Activated CD4-positive, alpha-beta T cell treated with anti-CD3 and anti-CD28 coated beads, Interleukin-2, amount 10 ng/mL, durations not matched to agents 24 days and 14 days (primary cell): ENCODE measurements at places on chromosomes 6 and 20. TPM values are rescaled to one million over a fixed set of nuclear protein-coding genes. Genes with fewer than 3 reads are reported as not detected.

The FLRT3 gene
- not detected in 2 replicates for total RNA-seq

The SLC16A10 gene
- total RNA-seq: 4.2 and 5.1 TPM in 2 replicates

The TMEM244 gene
- not detected in 2 replicates for total RNA-seq

The GABBR1 gene
- total RNA-seq: 20.4 and 24.0 TPM in 2 replicates

The ULBP2 gene
- 0.40 and 0.47 TPM in 2 replicates for total RNA-seq

The GABRR1 gene
- total RNA-seq: not detected in 2 replicates

The SASH1 gene
- total RNA-seq: 0.44 and 0.66 TPM in 2 replicates

The DYNLRB1 gene
- 96.5 and 98.9 TPM in 2 replicates for total RNA-seq

The INSM1 gene
- 46.7 and 48.8 TPM in 2 replicates for total RNA-seq

The NRSN1 gene
- not detected in 2 replicates for total RNA-seq

The MCHR2 gene
- total RNA-seq: not detected in 2 replicates

The SMPDL3A gene
- 0.28 and 0.42 TPM in 2 replicates for total RNA-seq

The STMND1 gene
- total RNA-seq: not detected in 2 replicates

The PTPRK gene
- total RNA-seq: 3.6 and 5.4 TPM in 2 replicates

The PAK5 gene
- not detected in 2 replicates for total RNA-seq

DNA sequence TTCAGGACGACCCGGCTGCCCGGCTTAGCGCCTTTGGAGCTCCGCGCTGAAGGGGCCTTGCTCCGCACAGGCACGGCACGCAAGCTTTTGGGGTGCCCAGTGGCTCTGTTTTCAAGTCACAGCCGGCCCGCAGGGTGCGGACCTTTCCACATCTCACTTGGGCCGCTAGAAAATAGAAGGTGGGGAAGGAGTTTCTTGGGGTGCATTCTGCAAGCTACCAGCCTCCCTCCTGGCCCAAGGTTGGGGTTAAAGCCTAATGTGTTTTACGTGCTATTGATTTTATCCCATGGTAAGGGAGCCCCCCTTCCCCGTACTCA is 561 bp downstream of the KAT14 start:
- peaks cover 19% of the 10 kb centered on the region for H3K36me3 ChIP-seq
- peaks cover 3% of the 10 kb centered on the region for H3K27me3 ChIP-seq
- no peak for DNase-seq
- peak overlapping the region; percentile 87 for H3K27ac ChIP-seq
- H3K4me1 ChIP-seq: peaks cover 26% of the 10 kb centered on the region

- peaks cover 2% of the 10 kb centered on the region for H3K36me3 ChIP-seq
- H3K27ac ChIP-seq: no peak overlapping the region
- H3K4me3 ChIP-seq: no peak overlapping the region
- H3K4me1 ChIP-seq: no peaks in the 10 kb centered on the region
- no peaks in the 10 kb centered on the region for H3K27me3 ChIP-seq
- no peak for DNase-seq
Measured at GRCh38 chr6:144624716-144625115, 339.6 kb downstream of the UTRN start.

GRCh38 chr6:122645256-122645655 is 35.1 kb downstream of the PKIB start:
- H3K4me3 ChIP-seq: no peak overlapping the region
- no peak overlapping the region for H3K27ac ChIP-seq
- H3K4me1 ChIP-seq: no peaks in the 10 kb centered on the region
- H3K36me3 ChIP-seq: no peaks in the 10 kb centered on the region

DNA sequence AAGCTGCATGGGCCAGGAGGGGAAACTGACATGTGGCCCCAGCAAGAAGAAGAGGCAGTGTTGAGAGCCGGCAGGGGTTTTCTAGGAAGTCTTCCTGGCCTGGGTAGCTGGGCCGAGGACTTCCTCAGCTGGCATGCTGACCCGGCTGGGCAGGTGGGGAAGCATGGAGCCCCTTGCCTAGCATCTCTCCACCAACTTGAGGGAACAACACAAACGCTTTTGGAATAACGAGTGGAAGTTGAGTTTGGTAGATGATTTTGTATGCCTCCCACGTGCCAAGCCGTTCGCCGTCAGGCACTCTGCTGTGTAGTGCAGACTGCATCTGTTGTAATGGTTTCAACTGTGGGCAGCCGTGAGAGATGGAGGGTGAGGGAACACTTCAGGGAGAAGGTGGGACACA is 7.3 kb downstream of the TMEM181 start:
- no peaks in the 10 kb centered on the region for H3K27me3 ChIP-seq
- peaks cover 55% of the 10 kb centered on the region for H3K4me1 ChIP-seq

DNA sequence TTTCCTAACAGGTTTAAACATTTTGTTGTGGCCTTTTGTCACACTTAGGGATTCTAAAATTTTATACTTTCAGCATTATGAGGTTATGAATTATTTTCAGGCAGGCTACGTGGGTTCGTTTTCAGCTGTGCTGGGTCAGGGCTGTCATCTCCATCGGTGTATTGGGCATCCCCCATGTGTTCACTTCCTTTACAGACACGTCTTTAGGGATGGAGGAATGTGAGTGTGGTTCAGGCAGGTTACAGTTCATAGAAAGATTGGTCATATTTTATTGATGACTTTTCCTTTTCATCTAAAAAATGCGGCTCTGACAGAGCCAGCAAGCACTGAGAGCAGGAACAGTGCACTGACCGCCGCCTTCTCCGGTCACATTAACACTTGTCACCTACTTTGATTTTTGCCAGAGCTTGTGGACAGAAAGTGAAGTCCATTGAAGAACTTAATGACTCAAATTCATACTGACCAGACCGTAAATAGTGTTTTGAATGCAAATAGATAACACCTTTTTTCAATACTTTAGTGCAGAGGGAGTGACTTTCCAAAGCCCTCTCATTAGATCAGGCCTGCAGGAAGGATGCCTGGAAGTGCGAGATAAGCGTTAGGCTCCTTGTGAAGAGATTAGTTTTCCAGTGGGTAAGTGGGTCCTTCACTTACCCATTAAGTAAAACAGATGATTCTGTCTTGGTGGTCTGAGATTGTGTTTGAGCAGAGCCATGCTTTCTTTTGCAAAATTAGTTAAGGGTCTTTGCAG is 113.1 kb downstream of the TIAM2 start:
- H3K27ac ChIP-seq: peak overlapping the region; percentile 95
- H3K4me3 ChIP-seq: peak overlapping the region; percentile 86
- H3K27me3 ChIP-seq: peaks cover 2% of the 10 kb centered on the region
- DNase-seq: no peak
- peaks cover 42% of the 10 kb centered on the region for H3K36me3 ChIP-seq
- peaks cover 52% of the 10 kb centered on the region for H3K4me1 ChIP-seq

DNA sequence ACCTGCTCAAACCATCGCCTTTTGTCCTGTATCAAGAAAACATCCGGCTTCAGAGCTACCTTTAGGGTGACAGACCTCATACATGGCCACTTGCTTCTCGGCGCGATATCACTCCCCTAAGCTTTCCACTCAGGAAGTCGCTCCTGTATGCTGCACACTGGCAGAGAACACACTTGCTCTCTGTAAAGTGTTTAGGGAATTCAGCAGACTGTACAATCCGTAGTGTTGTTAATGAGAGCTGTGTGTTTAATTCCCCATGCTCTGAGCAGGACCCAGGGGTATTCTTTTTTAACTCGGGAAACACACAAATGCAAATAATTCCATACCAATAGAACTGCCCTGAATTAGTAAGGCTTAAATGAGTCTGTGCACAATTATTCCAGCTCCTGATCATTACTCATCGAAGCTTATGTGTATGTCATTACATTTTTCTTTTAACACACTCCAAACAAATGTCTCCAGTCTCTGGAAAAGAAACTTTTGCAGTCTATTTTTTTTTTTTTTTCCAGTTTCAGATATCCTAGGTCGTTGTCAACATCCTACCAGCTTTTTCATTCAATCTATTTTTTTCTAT is 338.7 kb upstream of the ARID1B start:
- DNase-seq: no peak
- no peak overlapping the region for H3K27ac ChIP-seq
- no peaks in the 10 kb centered on the region for H3K27me3 ChIP-seq
- no peaks in the 10 kb centered on the region for H3K36me3 ChIP-seq

GRCh38 chr6:24882295-24882694 is 53.5 kb downstream of the RIPOR2 start:
- no peak for DNase-seq
- H3K27ac ChIP-seq: no peak overlapping the region
- peaks cover 56% of the 10 kb centered on the region for H3K4me1 ChIP-seq
- no peaks in the 10 kb centered on the region for H3K27me3 ChIP-seq
- H3K36me3 ChIP-seq: peaks cover 61% of the 10 kb centered on the region

GRCh38 chr20:19256906-19257595 is 44.6 kb downstream of the SLC24A3 start:
- no peaks in the 10 kb centered on the region for H3K4me1 ChIP-seq
- H3K27me3 ChIP-seq: no peaks in the 10 kb centered on the region
- DNase-seq: no peak
- H3K27ac ChIP-seq: no peak overlapping the region
- no peaks in the 10 kb centered on the region for H3K36me3 ChIP-seq
- H3K4me3 ChIP-seq: no peak overlapping the region

- peaks cover 29% of the 10 kb centered on the region for H3K4me1 ChIP-seq
- peak overlapping the region; percentile 77 for H3K4me3 ChIP-seq
- H3K27ac ChIP-seq: peak overlapping the region; percentile 85
- H3K36me3 ChIP-seq: no peaks in the 10 kb centered on the region
- peaks cover 7% of the 10 kb centered on the region for H3K27me3 ChIP-seq
- DNase-seq: peak; percentile 90
Measured at GRCh38 chr6:33344701-33345697, 27.5 kb upstream of the ZBTB22 start.

- DNase-seq: no peak
- H3K4me3 ChIP-seq: no peak overlapping the region
- peaks cover 60% of the 10 kb centered on the region for H3K4me1 ChIP-seq
- peaks cover 28% of the 10 kb centered on the region for H3K27me3 ChIP-seq
Measured at GRCh38 chr6:105988812-105989577, 97.1 kb upstream of the PRDM1 start.

DNA sequence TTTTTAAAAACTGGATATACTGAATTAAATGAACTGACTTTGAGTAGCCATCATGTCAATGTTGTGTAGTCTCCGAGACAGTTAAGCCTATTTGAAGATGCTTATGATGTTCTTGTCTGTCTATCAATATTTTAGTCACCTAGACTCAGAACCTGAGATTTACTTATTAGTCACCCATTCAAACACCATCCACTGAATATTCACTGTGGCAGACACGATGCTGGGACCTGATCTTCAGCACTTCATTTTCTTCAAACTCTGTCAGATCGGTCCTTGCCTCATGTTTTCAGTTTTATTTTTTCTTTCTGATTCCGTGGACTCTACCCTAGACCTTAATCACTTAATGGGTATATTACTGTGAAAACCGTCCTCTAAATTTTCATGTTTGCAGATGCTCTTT is 123.7 kb upstream of the MCHR2 start:
- H3K4me3 ChIP-seq: no peak overlapping the region
- peaks cover 10% of the 10 kb centered on the region for H3K27me3 ChIP-seq
- DNase-seq: no peak
- H3K4me1 ChIP-seq: no peaks in the 10 kb centered on the region

DNA sequence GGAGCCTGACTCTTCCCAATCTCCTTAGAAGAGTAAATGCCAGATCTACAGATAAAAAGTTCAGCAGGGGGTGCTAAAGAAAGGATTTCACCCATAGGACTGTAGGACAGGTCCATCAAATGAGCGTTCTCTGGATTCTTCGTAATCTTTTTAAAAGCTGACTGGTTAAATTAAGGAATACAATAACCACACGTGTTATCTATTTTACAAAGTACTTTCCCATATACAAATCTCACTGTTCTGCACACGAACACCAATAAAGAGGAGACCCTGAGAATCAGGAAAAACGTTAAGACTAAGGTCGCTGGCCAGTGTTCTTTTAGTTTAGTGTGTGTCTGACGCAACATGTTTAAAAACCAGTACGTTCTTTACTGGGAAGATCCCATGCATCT is 542 bp downstream of the TUBE1 start:
- peaks cover 7% of the 10 kb centered on the region for H3K4me1 ChIP-seq
- H3K27ac ChIP-seq: no peak overlapping the region
- no peak for DNase-seq
- H3K4me3 ChIP-seq: no peak overlapping the region

- H3K36me3 ChIP-seq: no peaks in the 10 kb centered on the region
- no peaks in the 10 kb centered on the region for H3K4me1 ChIP-seq
- no peaks in the 10 kb centered on the region for H3K27me3 ChIP-seq
Measured at GRCh38 chr6:88566746-88567534, 396.5 kb downstream of the RNGTT start.
